ENCODE measurements at places on chromosomes 11 and 22. TPM values are rescaled to one million over a fixed set of nuclear protein-coding genes. Genes with fewer than 3 reads are reported as not detected.

The INS gene
- not detected for polyA plus RNA-seq

The PYGM gene
- polyA plus RNA-seq = 1.5 TPM

The RIN1 gene
- polyA plus RNA-seq = 1.9 TPM

The NXPE4 gene
- polyA plus RNA-seq = not detected

The DEPDC7 gene
- 8.6 TPM for polyA plus RNA-seq

The GAS2 gene
- 2.6 TPM for polyA plus RNA-seq

The TRIM6 gene
- polyA plus RNA-seq = 24.3 TPM

The PRODH gene
- polyA plus RNA-seq = 10.0 TPM

The ZP1 gene
- not detected for polyA plus RNA-seq

The MUC6 gene
- polyA plus RNA-seq = not detected

The C11orf87 gene
- polyA plus RNA-seq = 0.50 TPM

The PDE2A gene
- 4.1 TPM for polyA plus RNA-seq

The MAJIN gene
- polyA plus RNA-seq = not detected

The WBP2NL gene
- polyA plus RNA-seq = not detected
